B cell (primary cell): ENCODE measurements at places on chromosomes 3 and 15. TPM values are rescaled to one million over a fixed set of nuclear protein-coding genes. Genes with fewer than 3 reads are reported as not detected.
A peak's percentile ranks its signal among the peaks of the same experiment; 100 is the strongest.

CYP19A1 gene
- not detected in 2 replicates for total RNA-seq

LRRC31 gene
- total RNA-seq: not detected in 2 replicates

CLRN1 gene
- total RNA-seq: not detected in 2 replicates

GOLGA8H gene
- 0.19 TPM in 1 of 2 replicates, not detected in the other for total RNA-seq

RGMA gene
- not detected in 2 replicates for total RNA-seq

C2CD4B gene
- total RNA-seq: not detected in 2 replicates

IDH3A gene
- 64.5 and 71.7 TPM in 2 replicates for total RNA-seq

GPR62 gene
- total RNA-seq: not detected in 2 replicates

SGO1 gene
- total RNA-seq: 6.4 and 6.7 TPM in 2 replicates

ALPK3 gene
- 0.15 and 0.24 TPM in 2 replicates for total RNA-seq

GRCh38 chr3:139519998-139520737 is 19.4 kb downstream of the RBP1 start:
- no peak for DNase-seq

- no peak for DNase-seq
These were observed 1106.0 kb downstream of the OTOL1 start for GRCh38 chr3:162602619-162603018.

DNA sequence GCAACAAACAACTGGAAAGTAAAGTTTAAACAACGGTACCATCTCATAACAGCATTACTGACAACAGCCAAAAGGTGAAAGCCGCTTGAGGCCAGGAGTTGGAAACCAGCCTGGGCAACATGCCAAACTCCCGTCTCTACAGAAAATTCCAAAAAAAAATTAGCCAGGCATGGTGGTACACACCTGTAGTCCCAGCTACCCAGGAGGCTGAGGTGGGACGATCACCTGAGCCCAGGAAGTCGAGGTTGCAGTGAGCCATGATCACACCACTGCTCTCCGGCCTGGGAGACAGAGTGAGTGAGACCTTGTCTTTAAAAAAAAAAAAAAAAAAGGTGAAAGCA is 4.4 kb downstream of the TNK2 start:
- DNase-seq: no peak

DNA sequence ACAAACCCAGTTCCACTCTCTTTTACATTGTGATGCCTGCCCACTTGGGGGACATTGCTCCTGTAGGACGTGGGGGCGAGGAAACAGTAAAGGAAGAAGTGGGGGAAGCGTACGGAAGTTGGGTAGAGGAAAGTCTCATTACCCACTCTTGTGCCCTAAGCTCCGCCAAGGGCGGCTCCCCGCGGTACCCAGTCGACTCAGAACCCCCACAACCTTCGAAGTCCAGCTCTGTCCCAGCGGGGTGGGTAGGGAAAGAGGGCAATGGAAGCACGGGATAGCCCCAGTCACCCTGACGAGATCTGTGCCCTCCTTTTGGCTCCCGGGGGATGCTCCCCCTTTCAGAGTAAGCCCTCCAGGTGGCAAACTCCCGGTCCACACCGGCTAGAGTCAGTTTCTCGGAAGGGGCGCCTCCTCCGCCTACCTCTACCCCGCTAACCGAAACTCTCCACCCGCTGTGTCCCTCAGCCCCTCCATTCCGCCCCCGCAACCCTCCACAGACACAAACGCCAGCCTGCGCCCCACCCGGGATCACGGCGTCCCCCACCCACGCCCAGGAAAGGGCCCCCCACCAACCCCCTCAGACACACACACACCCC is 527 bp downstream of the CSNK1G1 start:
- DNase-seq: no peak

DNA sequence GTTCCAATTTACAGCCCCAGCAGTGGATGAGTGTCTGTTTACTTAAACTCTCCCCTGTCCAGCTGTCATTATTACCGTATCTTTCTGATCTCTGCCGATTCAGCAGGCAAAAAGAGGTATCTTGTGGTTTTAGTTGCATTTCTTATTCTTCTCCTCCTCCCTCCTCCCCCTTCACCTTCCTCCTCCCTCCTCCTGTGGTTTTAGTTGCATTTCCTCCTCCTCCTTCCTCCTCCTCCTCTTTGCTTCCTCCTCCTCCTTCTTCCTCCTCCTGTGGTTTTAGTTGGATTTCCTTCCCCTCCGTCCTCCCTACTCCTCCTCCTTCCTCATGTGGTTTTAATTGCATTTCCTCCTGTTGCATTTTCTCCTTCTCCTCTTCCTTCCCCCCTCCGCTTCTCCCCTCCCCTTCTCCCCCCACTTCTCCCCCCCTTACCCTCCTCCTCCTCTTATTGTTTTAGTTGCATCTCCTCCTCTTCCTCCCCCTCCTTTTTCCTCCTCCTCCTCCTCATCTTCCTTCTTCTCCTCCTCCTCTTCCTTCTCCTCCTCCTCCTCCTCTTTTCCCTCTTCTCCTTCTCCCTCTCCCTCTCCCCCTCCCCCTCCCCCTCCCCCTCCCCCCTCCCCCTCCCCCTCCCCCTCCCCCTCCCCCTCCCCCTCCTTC is 25.3 kb upstream of the VPS33B start:
- peak; percentile 22 for DNase-seq

DNA sequence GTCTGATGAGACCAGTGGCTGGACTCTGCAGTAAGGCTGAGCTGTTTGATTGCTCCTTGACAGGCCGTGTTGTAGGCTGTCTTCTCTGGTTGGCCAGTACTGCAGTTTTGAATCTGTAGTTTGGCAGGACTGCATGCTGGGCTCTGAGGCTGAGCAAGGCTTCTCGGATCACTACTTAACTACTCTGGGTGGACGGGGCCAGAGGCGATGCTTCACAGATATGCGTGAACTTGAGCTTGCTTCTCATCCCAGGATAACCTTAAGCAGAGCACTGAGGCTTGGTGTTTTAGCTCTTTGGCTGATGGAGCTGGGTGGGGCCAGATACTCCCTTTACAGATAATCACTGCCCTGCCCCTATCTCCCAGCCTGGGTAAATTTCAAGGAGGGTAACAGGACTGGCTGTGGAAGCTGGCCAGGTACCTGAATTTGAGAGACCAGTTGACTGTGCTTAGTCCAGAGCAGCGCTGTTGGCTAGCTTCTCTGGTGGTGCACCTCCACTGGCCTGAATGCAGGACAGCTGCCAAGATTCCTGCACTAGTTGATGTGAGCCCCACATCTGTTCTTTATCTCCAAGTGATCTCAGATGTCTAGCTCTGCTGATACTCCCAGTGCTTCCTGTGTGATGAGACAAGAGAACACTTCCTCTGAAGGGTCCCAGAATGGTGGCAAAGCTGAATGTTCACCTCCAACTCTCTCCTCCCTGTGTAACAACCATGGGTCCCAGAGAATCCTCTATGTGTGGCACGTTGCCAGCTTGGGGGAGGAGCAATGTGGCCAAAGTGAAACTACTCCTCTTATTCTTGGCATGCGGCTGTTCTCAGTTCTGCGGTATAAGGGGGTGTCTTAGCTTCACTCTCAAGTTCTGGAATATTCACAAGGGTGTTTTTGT is 37.9 kb downstream of the RPL39L start:
- peak; percentile 51 for DNase-seq

- DNase-seq: peak; percentile 82
These were observed 21.9 kb downstream of the IDH3A start for GRCh38 chr15:78170848-78171773.

DNA sequence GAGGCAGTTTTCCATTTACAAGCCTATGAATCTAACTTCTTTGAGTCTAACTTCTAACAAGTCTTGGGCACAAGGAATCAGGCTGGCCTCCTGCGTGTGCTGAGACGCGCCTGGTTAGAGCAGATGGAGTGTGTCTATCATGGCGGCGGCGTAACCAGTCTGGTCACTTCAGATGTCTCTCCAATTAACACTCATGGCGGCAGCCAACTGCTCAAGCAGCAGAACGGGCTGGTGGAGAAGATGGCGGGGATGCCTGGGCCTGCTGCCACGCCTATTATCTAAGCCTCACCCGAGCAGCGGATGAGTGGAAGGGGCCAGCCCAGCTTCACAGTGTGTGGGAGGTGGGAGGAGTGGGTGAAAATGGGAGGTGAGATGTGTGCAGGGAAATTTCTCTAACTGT is 246.4 kb upstream of the TPRG1 start:
- no peak for DNase-seq

DNA sequence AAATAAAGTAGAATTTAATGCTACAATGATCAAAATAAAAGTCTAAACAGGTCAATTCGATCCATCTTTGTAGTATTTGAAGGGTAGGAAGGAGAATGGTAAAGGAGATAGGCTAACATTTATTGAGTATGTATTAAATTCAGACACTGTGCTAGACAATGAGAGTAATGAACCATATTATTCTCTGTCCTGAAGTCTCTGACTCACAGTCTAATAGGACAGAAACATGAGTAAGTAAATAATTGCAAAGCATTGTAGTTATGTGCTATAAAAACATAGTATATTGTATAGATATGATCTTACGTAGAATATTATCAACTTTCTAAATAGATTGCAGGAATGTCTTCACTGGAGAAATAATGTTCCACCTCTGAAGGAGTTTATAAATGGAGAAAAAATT is 64.5 kb downstream of the MDFIC2 start:
- no peak for DNase-seq

DNA sequence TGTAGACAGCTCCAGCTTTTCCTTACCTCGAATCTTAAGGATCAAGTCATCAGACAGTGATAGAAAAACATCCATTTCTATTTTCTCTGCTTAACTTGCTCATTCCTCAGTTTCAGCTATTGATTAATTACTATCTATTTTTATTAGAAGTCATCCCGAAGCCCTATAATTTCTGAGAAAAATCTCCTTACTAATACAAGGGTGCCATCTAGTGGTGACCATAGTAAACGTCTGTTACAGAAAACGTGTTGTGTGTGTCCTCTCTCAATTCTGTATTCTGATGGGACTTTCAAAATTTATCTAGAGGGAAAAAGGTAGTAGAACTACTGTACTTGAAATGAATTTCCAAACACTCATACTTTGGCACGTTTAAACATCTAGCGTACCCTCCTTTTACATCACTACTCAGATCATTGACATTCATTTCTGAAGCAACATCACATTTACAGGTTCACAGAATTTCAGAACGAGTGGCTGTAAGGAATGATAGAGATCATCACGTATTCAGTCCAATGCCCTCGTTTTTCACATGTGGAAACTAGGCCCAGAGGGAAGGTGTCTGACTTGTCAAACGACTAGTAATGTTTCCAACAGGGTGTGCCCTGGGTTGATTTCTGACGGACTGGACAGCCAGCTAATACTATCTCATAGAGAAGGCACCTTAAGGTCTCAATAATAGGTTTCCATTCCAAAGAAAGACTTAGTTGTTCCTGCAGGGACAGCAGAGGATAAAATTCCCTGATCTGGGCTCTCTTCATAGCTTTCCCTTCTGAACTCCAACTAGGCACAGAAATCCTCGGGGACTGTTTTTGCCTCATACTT is 25.6 kb downstream of the HACD2 start:
- peak; percentile 68 for DNase-seq

- DNase-seq: peak; percentile 69
These were observed 138.8 kb upstream of the HACD2 start for GRCh38 chr3:123723522-123724168.

DNA sequence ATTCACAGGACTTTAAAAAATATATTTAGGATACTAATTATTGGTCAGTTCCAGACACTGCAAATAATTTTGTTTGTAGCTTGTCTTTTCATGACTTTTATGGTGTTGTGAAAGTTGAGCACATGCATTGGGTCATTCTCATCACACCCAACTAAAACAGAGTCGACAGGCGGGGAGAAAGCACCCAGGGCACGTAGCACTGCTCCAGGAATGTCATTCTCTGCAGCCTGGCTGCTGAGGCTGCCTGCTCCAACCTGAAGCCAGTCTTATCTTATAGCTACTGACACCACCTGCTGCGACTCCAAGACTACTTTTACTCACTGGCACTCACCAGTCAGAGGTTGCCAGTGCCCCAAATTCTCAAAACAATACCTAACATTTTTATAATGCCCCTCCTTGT is 56.9 kb downstream of the ACAD9 start:
- no peak for DNase-seq

GRCh38 chr3:12662593-12663400 is 1.1 kb downstream of the RAF1 start:
- DNase-seq: peak; percentile 50

GRCh38 chr3:94626573-94626972 is 563.7 kb downstream of the NSUN3 start:
- no peak for DNase-seq

DNA sequence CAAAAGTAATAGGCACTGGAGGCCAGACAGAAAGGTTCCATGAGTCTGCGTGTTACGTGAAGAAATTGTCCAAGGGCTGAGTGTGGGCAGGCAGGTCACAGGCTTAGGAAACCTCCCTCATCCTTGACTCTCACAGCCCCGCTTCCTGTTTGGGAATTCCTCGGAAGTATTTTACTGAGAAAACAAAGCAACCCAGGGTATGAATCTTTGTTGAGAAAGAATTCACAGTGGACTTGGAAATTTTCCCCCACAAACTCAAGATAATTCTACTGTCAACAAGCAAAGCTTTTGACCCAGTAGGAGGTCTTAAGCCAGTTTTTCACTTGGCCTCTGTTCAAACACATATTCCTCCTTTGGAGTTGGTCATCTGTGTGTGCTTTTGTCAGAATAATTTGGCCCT is 377.1 kb upstream of the TPM1 start:
- DNase-seq: no peak

DNA sequence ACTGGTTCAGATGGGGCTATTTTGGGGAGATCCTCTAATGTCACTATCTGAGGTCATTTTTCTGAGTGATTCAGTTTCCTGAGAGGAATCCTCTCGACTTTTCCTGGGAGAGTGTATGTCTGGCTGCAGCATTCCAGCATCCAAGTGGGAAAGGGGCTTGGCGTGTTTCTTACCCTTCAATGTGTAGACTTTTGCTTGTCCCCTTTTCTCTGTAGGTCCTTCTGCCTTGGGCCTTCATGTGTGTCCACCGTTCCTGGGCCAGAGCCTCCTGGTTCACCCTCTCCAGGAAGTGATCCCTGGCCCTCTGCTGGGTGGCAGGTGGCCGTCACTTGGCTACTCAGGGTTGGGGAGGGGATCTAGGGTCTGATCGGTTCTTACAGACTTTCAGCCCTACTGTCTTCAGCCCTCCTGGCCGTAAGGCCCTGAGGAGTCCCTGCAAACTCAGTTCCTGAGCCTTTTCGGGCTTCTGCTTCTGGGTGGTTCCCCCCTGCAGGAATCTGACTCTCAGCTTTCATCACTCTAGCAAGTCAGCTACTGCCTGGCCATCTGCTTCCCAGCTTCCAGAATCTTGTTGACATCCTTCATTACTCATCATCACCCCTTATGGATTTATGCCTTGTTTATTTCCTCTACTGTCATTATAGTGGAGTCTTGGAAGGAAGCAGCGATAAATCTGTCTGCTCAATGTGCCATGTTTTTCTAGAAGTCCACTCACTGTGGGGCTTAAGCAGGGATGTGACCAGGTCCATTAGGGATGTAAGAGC is 36.5 kb downstream of the GOLGA6L10 start:
- DNase-seq: no peak

GRCh38 chr3:138441742-138442141 is 7.3 kb downstream of the ESYT3 start:
- DNase-seq: no peak

GRCh38 chr15:60883691-60884640 is 345.1 kb downstream of the RORA start:
- DNase-seq: no peak

DNA sequence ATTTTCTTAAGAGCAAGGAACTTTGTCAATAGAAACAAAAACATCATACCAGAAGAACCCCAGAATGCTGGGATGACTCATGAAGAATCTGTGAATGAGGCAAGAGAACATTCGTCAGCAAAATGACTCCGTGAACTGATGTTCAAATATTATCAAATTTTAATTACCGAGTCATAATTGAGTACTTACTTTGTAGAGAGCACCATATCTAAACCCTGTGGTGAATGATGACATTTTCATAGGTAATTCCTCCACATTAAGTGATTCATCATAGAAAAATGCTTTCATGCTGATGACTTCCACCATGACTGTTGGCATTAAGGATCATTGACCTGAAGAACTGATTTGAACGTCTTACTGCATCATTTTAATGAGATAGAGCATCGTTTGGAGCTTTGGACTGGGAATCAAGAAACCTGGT is 56.3 kb downstream of the PPARG start:
- DNase-seq: no peak
